Right cardiac atrium (tissue), 5 donors: ENCODE measurements at places on chromosomes 7 and 10. TPM values are rescaled to one million over a fixed set of nuclear protein-coding genes. Genes with fewer than 3 reads are reported as not detected.

DNA sequence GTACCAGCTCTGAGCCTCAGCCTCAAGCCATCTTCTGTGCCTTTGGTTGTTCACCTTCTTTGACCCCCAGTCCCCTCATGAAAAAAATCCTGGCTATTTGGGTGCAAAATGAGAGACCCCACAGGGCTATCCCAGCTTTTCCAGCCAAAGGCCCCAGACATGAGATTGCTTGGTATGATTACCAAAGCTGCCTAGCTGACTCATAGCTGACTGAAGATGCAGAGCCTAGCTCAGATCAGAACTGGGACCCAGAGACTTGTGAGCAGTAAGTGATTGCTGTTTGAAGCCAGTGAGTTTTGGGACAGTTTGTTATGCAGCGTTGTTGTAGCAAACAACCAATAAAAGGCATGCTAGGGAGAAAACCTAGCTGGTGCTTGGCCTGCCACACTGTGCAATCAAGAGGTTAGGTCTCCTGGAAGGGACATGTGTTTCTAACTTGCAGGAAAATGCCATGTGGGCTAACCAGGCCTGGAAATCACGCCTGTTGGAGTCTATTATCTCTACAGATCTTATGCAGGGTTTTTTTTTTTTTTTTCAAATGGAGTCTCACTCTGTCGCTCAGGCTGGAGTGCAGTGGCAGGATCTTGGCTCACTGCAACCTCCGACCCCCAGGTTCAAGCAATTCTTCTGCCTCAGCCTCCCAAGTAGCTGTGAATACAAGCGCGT is 48.0 kb upstream of the DAGLB start:
- no peak for DNase-seq

DNA sequence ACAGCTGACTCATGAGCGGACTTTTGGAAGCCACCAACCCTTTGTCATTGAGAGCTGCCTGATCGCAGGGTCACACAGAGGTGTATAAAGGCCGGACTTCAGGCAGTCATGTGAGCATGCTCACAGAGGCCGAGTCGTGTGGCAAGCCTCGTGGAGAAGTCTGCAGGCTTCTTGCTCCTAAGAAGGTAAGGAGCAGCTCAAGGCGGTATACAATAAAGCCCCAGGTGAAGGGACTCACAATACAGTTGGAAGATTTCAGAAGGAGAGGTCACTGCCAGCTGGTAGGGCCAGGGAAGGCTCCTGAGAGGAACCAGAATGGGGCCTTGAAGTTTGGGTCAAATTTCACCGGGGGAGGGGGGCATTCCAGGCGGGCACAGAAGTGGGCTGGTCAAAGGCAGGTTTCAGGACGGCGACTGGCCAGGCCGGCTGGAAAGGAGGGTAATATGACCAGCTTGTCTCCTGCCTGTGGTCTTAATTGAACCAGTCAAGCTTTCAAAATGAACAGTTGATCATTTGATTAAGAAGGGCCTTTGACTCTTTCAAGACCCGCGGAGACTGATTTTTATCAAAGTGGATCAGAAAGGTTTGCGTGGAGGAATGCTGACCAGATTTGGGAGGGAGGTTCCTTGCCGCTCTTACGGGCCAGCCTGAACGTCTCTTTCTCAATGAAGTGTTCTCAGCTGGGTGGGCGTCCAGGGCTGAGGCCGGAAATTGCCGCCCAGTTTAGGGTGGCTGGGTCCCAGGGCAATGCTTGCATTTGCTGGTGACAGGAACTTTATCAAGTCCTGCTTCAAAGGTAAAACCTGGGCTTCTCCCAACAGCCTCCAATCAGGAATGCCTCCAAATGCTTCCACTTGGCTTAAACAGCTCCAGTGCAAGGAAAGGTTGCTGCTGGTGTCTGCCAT is 178.6 kb downstream of the EMX2 start:
- no peak for DNase-seq

- DNase-seq: peak; percentile 81
Observed at GRCh38 chr7:102306916-102307677, 20.4 kb downstream of the SH2B2 start.

DNA sequence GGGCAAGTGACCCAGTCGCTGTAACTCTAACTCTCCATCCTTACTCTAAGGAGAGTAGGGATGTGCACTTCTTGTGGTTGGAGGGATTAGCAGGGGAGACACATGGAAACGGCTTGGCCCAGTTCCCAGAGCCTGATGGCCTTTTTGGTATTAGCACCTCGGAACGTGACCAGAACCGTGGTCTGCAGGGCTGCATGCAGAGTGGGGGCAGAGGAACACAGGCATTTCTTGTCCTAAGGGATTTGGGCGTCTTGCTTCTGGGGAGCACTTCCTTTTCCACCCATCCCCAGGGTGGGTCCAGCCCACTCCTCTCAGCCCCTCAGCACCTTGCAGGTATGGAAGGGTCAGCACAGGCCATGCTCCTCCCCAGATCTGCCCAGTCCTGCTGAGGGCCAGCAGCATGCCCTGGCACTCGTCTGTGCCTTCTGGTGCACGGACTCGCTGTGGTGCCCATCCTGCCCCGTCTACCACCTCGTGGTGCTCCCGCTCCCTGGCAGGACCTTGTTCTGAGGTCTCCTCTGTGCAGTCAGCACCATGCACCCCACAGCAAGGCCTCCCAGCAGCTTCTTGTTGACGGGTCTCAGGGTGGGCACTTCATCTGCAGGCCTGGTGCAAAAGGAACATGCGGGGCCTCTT is 109.6 kb downstream of the ACTR3B start:
- DNase-seq: no peak

GRCh38 chr10:7045891-7046599 is 364.8 kb downstream of the SFMBT2 start:
- DNase-seq: no peak

CALCR gene
- total RNA-seq: 0.12 TPM

ANKRD22 gene
- total RNA-seq: not detected

CNNM1 gene
- 0.06 TPM for total RNA-seq
